ENCODE measurements at places on chromosomes 1 and 21. TPM values are rescaled to one million over a fixed set of nuclear protein-coding genes. Genes with fewer than 3 reads are reported as not detected.

NBPF6 gene
- total RNA-seq, result not detected

ASTN1 gene
- total RNA-seq, result 0.30 TPM

KRTAP19-3 gene
- not detected for total RNA-seq

DNA sequence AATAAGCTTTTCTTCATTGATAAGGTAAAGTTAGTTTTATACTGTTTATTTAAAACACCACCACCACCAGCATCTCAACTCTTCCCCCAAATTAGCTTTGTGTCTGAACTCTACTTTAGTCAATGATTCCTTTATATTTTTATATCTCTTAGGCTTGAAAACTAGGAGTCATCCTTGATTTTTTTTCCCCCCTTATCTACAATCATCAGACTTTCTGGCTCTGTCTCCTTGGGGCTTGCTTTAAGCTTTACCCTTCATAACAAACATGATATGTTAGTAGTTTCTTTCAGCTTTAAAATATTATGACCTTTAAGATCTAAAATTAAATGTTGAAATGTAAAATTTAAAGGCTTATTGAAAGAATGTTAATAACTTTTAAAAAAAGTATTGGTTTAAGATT lies 28.3 kb downstream of the HS2ST1 start:
- H3K36me3 ChIP-seq, result no peaks in the 10 kb centered on the region
- no peak overlapping the region for H3K4me3 ChIP-seq
- no peak overlapping the region for H3K27ac ChIP-seq
- H3K4me1 ChIP-seq, result no peaks in the 10 kb centered on the region
- DNase-seq, result no peak
- H3K27me3 ChIP-seq, result no peaks in the 10 kb centered on the region

- peaks cover 79% of the 10 kb centered on the region for H3K4me1 ChIP-seq
- H3K36me3 ChIP-seq, result no peaks in the 10 kb centered on the region
- H3K27ac ChIP-seq, result peak overlapping the region; percentile 83
- no peak overlapping the region for H3K4me3 ChIP-seq
- DNase-seq, result peak; percentile 54
- no peaks in the 10 kb centered on the region for H3K27me3 ChIP-seq
Measured at GRCh38 chr1:109392037-109392787, 5.5 kb downstream of the SORT1 start.

GRCh38 chr1:58573705-58574591 lies 3.1 kb downstream of the TACSTD2 start:
- peak overlapping the region; percentile 51 for H3K27ac ChIP-seq
- no peak overlapping the region for H3K4me3 ChIP-seq

C4BPB gene
- 1.1 TPM for total RNA-seq

CHODL gene
- total RNA-seq, result not detected

- no peaks in the 10 kb centered on the region for H3K27me3 ChIP-seq
- no peak overlapping the region for H3K27ac ChIP-seq
- DNase-seq, result no peak
- H3K4me1 ChIP-seq, result no peaks in the 10 kb centered on the region
- no peaks in the 10 kb centered on the region for H3K36me3 ChIP-seq
- H3K4me3 ChIP-seq, result no peak overlapping the region
Measured at GRCh38 chr1:62304975-62305374, 14.3 kb downstream of the KANK4 start.

DNA sequence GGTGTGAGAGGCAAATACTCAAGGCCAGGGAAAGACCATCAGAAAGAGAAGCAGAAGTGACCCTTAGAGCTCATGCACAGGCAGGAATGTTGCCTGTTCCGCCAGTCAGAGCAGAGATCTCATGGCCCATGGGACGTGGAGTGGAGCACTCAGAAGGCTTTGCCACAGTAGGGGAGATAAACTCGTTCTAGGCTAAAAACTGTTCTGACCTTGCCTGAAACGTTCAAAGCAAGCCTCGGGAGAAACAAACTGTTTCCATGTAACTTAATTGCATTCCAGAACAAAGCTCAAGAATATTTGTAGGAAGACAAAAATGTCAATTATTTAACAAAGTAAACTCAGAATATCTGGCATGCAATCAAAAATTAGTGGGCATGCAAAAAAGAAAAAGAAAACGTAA lies 20.7 kb upstream of the SLC19A1 start:
- H3K4me1 ChIP-seq, result no peaks in the 10 kb centered on the region
- DNase-seq, result no peak
- no peaks in the 10 kb centered on the region for H3K36me3 ChIP-seq

- no peak for DNase-seq
- H3K27ac ChIP-seq, result no peak overlapping the region
- no peak overlapping the region for H3K4me3 ChIP-seq
Measured at GRCh38 chr1:44089371-44090048, 29.1 kb upstream of the KLF17 start.

GRCh38 chr1:24318615-24319311 lies 394 bp upstream of the GRHL3 start:
- no peaks in the 10 kb centered on the region for H3K27me3 ChIP-seq
- DNase-seq, result no peak
- H3K4me1 ChIP-seq, result peaks cover 15% of the 10 kb centered on the region
- no peaks in the 10 kb centered on the region for H3K36me3 ChIP-seq

DNA sequence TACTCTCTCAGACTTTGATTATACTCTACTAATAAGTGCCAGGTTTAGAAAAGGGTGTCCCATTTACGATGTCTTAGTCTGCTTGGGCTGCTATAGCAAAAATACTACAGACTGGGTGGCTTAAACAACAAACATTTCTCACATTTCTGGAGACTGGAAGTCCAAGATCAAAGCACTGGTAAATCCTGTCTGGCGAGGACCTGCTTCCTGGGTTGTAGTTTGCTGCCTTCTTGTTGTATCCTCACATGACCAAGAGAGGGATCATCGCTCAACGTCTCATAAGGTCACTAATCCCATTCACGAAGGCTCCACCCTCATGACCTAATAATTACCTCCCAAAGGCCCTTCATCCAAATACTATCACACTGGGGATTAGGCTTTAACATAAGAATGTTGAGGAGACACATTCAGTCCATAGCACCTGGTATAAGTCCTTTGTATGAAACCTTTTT lies 12.0 kb downstream of the PRDX6 start:
- no peak overlapping the region for H3K27ac ChIP-seq
- no peak for DNase-seq
- H3K36me3 ChIP-seq, result peaks cover 51% of the 10 kb centered on the region
- no peaks in the 10 kb centered on the region for H3K27me3 ChIP-seq

GRCh38 chr1:101509370-101509769 lies 272.6 kb downstream of the S1PR1 start:
- no peak overlapping the region for H3K4me3 ChIP-seq
- no peaks in the 10 kb centered on the region for H3K4me1 ChIP-seq
- H3K27me3 ChIP-seq, result no peaks in the 10 kb centered on the region
- no peak overlapping the region for H3K27ac ChIP-seq
- DNase-seq, result no peak
- no peaks in the 10 kb centered on the region for H3K36me3 ChIP-seq

DNA sequence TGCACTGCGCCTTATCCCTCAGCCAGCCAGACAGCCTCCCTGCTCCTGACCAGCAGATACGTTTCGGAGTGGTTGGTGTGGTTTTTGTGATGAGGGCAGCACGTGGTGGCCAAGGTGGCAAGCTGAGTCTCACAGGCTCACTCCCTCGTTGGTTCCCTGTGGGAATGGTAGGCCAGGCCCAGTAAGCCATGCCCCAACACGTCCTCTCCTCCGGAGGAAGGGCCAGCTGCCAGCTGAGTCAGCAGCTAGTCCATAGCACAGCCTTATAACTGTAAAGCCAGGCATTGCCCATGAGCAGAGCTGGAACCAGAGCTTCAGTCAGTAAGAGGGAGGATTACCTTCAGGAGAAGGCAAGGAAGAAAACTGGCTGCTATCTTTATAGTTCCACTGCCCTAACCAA lies 29.5 kb downstream of the SZRD1 start:
- peak overlapping the region; percentile 6 for H3K27ac ChIP-seq
- no peak overlapping the region for H3K4me3 ChIP-seq
- no peaks in the 10 kb centered on the region for H3K27me3 ChIP-seq

HUNK gene
- 1.1 TPM for total RNA-seq

DNA sequence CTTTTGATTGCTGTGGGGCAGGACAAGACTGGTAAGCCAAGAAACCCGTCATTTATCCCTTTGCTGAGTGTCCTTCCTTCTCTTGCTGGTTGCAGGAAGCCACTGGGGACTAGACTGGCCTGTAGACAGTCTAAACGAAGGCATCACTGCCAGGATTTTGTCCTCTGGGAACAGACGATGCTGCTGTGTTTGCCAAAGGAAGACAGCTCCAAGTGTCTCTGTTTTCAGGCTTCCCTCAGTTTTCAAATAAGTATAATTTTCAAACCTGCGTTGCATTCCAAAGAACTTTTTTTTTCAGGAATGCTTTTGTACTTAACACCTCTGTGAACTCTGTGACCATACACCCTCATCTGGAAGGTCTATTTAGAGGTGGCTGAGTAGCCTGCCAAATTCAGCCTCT lies 269.4 kb downstream of the HLX start:
- no peak for DNase-seq
- H3K4me3 ChIP-seq, result no peak overlapping the region
- H3K27me3 ChIP-seq, result no peaks in the 10 kb centered on the region
- H3K27ac ChIP-seq, result no peak overlapping the region
- H3K36me3 ChIP-seq, result no peaks in the 10 kb centered on the region

- no peak for DNase-seq
- no peak overlapping the region for H3K4me3 ChIP-seq
- H3K27ac ChIP-seq, result no peak overlapping the region
- no peaks in the 10 kb centered on the region for H3K36me3 ChIP-seq
- H3K4me1 ChIP-seq, result no peaks in the 10 kb centered on the region
Measured at GRCh38 chr1:214808845-214809460, 206.0 kb downstream of the CENPF start.

GRCh38 chr21:28704746-28705145 lies 287.9 kb downstream of the LTN1 start:
- no peaks in the 10 kb centered on the region for H3K36me3 ChIP-seq
- no peak for DNase-seq
- H3K4me1 ChIP-seq, result no peaks in the 10 kb centered on the region
- no peak overlapping the region for H3K27ac ChIP-seq

GRCh38 chr1:26923711-26924110 lies 2.2 kb downstream of the NUDC start:
- H3K36me3 ChIP-seq, result peaks cover 20% of the 10 kb centered on the region
- H3K27ac ChIP-seq, result no peak overlapping the region
- H3K4me1 ChIP-seq, result peaks cover 22% of the 10 kb centered on the region
- DNase-seq, result no peak
- H3K4me3 ChIP-seq, result no peak overlapping the region
- no peaks in the 10 kb centered on the region for H3K27me3 ChIP-seq

DIRAS3 gene
- total RNA-seq, result not detected

DNA sequence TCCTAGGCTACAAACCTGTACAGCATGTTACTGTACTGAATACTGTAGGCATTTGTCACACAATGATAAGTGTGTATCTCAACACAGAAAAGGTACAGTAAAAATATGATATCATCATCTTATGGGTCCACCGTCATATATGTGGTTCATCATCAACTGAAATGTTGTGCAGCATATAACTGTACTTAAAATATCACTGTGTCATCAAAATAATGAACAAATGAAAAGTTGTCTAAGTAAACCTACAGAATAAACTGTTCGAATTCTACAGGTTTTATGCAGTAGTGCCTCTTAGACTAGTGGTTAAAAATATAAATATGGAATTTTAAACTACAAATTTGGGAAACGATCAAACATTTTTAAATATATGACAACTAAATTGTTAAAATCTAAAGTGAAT lies 328.8 kb downstream of the KCTD3 start:
- no peaks in the 10 kb centered on the region for H3K27me3 ChIP-seq
- no peak overlapping the region for H3K27ac ChIP-seq
- H3K4me1 ChIP-seq, result no peaks in the 10 kb centered on the region
- no peaks in the 10 kb centered on the region for H3K36me3 ChIP-seq
- H3K4me3 ChIP-seq, result no peak overlapping the region

DNA sequence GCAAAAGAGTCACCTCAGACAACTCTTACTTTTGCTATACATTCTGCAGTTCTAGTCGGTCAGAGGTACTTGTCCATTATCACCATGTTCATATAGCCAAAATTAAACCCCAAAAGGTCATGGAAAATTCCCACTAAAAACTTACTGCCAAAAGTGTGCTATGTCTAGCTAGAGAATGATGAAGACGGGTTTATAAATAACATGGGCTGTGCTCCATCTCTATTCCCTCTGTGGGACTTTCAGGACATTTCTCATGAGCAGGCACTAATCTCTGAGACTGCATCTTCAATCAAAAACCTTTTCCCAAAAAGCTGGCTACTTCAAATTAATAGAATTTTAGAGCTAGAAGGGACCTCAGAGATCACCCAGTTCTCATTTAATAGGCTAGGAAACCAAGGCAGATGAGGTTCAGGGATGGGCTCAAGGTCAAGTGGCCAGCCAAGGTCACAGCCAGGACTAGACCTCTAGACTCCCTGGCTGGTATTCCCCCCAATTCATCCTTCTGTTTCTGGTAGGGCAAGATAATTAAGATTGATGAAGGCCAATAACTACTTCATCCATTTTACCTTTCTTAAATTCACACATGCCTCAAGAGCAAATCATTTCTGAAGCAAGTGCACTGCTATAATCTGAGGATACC lies 21.0 kb upstream of the MOB3C start:
- H3K27ac ChIP-seq, result no peak overlapping the region
- H3K4me3 ChIP-seq, result no peak overlapping the region
- DNase-seq, result no peak
- H3K36me3 ChIP-seq, result peaks cover 56% of the 10 kb centered on the region
- H3K27me3 ChIP-seq, result no peaks in the 10 kb centered on the region
- no peaks in the 10 kb centered on the region for H3K4me1 ChIP-seq

CR1 gene
- 5.1 TPM for total RNA-seq

All from upper lobe of left lung (tissue), 6 donors.